ENCODE measurements at places on chromosomes 4 and X.

- no peak for DNase-seq
Measured at GRCh38 chrX:142831961-142832530, 193.7 kb upstream of the SPANXN4 start.

GRCh38 chrX:145631461-145631951 is 186.1 kb upstream of the SLITRK2 start:
- DNase-seq, result no peak

DNA sequence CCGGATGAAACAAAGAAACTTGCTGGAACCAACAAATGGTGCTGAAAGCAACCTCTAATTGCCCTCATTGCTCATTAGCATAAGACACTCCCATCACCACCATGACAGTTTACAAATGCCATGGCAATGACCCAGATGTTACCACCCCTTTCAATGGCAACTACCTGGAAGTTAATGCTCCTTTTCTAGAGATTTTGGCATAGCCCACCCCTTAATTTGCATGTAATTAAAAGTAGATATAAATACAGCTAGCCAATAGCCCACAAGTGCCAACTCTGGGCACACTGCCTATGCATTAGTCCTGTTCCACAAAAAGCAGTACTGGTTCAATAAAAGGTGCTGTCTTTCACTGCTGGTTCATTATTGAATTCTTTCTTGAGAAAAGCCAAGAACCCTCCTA is 410.3 kb upstream of the PPP1R2C start:
- DNase-seq, result no peak

DNA sequence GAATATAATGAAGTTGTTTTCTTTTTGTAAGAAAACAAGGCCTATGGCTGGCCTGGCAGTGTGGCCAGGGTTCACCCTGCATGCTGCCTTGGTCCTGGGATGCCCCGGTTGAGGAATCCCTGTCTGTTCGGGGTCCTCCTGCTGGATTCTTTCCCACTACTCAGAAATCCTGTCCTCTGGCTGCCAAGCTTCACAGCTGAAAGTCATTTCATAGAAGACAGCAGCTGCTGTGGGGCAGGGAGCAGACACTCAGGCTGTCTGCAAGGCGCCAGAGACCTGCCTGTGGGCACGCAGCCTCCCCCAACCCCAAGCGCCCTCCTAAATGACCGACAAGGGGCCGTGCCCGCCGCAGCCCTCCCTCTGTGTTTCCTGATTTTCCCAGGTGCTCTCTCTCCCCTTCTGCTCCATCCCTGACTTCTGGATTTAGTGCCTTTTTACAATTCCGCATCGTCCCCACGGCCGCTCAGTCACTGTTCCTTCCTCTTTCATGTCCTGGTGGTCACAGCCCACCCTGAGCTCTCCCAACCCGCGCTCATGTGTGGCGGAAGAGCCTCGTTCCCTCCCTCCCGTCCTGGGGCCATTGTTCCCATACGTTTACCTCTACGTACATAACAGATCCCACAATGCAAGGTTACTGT is 27.5 kb downstream of the ZFYVE28 start:
- no peak for DNase-seq

DNA sequence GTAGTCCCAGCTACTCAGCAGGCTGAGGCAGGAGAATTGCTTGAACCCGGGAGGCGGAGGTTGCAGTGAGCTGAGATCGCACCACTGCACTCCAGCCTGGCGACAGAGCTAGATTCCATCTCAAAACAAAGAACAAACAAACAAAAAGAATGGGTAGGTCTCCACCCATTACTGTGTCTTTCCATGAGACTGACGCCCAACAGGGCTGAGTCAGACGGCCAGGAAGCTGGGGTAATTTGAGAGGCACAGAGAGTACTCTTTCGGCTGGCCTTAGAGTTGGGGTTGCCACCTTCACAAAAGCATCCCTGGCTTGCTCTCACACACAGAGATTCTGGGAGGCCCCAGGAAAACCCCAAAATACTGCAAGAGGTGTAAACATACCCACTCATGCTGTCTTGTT is 72.0 kb upstream of the DHRSX start:
- DNase-seq, result peak; percentile 45

DNA sequence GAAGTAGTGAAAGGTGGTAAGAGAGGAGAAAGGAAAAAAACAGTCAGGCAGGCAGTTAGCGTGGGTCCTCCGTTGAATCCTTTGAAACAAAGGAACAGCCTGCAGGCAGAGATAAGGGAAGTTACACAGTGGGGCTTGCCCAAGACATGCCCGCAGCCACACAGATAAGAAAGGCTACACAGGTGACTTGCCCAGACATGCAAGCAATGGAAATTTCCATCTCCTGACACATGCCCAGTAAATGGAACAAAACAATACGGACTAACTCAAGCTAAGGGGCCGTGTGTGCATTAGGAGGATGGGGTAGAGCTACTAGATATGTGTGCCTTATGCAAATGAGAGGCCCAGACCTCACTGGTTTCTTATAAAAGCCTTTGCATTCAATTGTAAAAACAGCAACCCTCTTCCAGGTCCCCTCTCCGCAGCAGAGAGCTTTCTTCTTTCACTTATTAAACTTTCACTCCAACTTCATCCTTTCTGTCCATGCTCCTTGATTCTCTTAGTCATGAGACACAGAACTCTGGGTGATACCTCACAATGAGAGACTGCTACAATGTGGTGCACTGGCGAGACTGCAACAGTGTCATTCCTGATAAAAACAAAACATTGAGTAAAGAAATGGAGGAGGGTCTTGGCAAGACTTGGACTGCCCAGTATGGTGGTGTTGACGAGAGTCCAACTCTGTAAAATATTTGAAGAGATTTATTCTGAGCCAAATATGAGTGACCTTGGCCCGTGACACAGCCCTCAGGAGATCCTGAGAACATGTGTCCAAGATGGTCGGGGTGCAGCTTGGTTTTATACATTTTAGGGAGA is 997.4 kb upstream of the PRKX start:
- peak; percentile 92 for DNase-seq

- DNase-seq, result no peak
Measured at GRCh38 chr4:77306496-77306895, 149.5 kb downstream of the CCNG2 start.

DNA sequence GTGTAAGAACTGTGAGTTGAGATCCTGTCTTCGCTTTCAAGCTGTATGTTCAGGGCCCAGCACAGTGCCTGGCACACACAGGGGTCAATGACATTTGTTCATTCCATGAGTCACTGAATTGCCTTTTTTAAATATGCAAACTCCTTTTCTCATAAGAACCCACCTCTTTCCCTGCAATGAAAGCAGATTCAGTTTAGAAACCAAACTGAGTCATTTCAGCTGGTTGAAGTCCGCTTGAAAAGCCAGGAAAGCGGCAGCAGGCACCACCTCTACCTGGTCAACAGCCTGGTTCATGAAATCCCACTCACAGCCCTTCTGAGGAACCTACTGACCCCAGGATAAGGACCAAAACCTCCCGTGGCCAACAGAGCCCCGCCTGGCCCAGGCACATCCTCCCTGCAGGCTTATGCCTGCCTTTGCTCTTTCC is 4.5 kb upstream of the C1QTNF7 start:
- no peak for DNase-seq

GRCh38 chrX:68824565-68825125 is 4.2 kb upstream of the EFNB1 start:
- DNase-seq, result no peak

DNA sequence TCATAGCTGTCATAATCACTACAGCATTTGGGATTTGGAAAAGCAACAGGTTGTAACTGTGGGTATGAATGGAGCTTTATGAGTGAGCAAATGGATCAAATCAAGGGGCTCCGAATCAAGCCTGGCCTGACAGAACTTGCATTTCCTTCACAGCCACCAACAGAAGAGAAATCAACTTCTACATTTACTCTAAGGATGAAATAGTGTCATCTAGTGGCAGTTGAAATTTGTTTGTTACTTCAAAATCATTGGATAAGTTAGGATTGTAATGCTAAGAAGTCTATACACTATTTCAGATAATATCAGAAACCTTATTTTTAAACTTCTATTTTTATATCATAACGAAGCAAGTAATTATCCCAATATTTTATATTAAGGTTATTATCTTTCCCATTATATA is 10.7 kb upstream of the WDR17 start:
- no peak for DNase-seq

DNA sequence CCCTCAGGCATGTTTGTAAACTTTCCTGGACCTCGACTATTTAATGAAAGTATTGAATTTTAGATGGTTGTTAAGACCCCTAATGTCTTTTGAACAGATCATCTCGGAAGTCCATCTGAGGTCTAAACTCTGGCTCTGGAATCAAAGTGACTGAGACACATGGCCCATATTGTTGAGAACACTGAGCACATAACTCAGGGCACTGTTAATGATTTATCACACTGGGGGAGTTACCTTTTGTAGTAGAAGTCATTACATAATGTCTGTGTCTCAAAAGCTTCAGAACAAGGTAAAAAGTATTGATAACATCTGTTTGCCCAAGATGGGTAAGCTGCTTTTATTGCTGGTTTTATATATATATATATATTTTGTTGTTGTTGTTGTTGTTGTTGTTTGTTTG is 103.4 kb upstream of the HS3ST1 start:
- no peak for DNase-seq

- DNase-seq, result no peak
Measured at GRCh38 chr4:38194047-38194602, 233.9 kb downstream of the PTTG2 start.

DNA sequence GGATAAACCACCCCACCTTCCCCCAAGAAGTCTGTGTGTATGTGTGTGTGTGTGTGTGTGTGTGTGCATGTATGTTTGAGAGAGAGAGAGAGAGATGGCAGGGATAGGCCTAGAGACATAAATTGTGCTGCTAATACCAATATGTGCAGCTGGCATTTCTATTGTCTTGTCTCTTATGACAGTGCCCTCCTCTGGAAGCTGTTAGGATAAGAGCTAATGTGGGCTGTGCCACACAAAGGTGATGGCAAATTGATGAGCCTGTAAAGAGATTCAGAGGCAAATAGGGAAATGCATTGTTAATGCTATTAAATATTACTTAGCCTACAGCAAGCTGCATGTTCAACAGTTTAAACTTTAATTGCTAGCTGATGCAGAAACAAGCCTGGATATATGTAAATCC is 332.0 kb downstream of the NKX6-1 start:
- no peak for DNase-seq

DNA sequence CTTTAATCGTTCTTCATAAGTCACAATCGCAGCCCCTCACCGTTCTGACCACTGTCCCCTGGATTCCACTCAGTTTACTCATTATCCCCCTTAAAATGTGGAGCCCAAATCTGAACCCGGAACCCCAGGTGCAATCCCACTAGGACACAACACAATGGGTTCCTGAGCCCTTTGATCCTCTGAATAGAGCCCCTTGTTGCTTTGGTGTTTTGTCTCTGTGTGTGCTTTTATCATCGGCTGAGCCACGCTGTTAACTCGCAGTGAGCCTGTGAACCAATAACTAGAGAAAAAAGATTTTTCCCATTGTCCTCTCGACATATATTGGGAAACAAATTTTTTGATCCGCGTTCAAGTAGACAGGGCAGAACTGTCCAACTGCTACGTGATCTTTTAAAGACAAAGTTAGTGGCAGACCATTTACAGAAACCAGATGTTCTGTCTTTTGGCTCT is 617 bp upstream of the PDHA1 start:
- DNase-seq, result no peak

DNA sequence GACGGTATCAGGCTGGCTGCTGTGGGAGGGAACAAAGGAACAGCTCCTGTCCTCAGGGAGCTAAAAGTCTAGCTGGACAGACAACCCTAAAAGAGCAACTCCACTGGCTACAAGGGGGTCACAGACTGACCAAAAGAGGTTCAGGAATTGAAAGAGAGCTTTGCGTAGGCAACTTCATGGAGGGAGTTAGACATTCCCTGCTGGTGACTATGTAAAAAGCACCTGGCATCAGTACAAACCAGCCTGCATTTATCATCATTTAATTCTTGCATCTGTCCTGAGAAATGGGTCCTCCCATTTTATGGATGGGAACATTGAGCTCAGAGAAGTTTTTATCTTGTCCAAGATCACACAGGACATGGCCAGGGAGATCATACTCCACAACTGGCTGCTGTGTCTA is 1.4 kb upstream of the LGI2 start:
- no peak for DNase-seq

GRCh38 chr4:75909405-75909804 is 7.2 kb upstream of the PPEF2 start:
- DNase-seq, result no peak

DNA sequence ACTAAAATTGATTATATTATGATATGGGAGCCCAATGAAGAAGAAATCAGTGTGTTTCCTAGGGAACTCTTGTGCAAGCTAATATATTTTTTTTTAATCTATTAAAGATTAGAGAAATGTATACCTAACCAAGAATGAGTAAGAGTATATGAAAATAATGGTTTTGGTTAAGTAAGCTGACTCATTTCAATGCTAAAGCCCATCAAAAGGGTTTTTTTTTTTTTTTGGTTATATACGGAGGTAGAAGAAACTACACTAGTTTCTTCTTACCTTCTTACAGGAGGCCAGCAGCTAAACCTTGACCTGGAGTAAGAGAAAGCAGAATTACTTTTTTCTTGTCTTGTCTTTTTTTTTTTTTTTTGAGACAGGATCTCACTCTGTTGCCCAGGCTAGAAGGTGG is 27.5 kb downstream of the RUFY3 start:
- no peak for DNase-seq

GRCh38 chrX:105533951-105534350 is 288.4 kb upstream of the NRK start:
- DNase-seq, result peak; percentile 34

GRCh38 chr4:143251779-143252178 is 67.1 kb downstream of the USP38 start:
- peak; percentile 84 for DNase-seq

DNA sequence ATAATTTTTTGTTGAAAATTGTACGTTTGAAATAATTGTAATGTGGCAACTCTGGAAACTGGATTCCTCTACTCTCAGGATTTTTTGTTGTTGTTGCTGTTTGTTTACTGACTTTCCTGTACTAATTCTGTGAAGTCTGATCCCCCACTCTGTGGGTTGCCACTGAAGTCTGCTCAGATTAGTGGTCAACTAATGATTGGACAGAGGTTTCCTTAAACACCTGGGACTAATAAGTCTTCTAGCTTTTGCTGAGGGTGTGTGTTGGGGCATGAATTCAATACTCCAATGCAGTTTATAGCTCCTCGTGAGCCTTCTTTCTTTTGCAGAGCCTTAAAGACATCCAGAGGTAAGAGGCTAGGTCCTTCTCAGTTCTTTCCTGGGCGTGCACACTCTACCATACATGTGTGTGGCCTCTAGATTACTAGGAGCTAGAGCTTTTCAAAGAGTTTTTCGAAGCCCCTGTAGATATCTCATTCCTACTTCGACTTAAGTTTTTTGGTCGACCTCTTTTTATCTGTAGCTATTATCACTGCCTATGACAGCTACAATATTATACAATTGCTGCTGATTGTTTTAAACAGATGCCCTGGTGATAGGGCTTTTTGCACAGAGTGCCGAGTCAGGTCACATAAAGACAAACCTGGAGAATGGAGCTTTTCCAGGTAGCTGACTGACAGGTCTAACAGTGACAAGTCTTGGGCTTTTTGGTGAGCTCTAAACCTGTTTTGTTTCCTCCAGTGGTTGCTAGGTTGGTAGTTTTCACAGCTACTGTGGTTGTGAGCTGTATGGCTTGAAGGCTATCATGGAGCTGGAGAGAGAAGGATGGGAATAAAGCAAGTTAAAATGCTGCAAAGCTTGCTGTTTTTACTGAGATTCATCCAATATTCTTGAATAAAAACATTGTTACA is 34.0 kb downstream of the BMP2K start:
- DNase-seq, result peak; percentile 31

GRCh38 chr4:110049951-110050925 is 137.6 kb downstream of the EGF start:
- peak; percentile 54 for DNase-seq

Data from epithelial cell of esophagus (primary cell).